ENCODE measurements at places on chromosomes 11 and 22. TPM values are rescaled to one million over a fixed set of nuclear protein-coding genes. Genes with fewer than 3 reads are reported as not detected.

Gene OR6T1
- not detected for total RNA-seq

Gene GRAP2
- total RNA-seq, result 2.8 TPM

Gene PHOX2A
- not detected for total RNA-seq

Gene OR8D4
- not detected for total RNA-seq
